HFFc6 (cell line): ENCODE measurements at places on chromosomes 12 and 14. TPM values are rescaled to one million over a fixed set of nuclear protein-coding genes. Genes with fewer than 3 reads are reported as not detected.

DNA sequence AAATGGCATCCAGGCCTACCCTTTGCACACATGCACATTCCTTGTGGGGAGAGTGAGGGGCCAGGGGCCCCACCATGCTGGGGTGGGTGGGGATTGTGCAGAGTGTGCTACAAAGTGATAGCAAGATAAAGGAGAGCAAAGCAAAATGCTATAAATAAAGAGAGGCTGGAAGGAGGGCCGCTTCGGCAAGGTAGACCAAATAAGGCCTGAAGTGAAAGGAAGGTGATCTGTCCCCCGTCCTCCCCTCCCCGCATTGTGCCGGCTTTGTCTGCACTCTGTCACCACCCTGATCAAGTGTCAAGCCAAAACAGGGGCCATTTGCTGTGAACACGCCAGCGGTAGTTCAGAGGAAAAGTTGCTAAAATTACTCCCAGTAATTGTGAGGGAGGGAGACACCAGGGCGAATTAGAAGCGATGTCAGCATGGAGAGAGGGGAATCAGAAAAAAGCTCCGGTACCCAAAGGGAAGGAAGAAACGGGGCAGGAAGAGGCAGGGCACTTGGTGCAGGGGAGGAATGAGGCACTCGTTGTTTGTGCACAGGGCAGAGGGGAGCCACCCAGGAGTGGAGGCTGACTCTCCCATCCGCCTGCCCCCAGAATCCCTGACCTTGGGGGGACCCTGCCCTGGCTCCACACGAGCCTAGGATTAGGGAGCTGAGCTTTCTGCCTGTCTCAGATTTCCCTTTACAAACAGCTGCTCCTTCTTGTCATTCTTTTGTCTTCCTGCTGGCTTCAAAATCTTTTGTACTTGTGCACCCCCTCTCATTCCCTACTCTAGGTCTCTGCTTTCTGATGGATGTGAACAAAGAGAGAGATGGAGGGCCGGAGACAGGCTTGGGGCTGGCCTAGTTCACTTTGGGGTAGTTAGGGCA lies 2.9 kb upstream of the MYH7 start:
- no peaks in the 10 kb centered on the region for H3K36me3 ChIP-seq
- H3K4me3 ChIP-seq: no peak overlapping the region
- DNase-seq: no peak
- peaks cover 44% of the 10 kb centered on the region for H3K27me3 ChIP-seq
- H3K27ac ChIP-seq: no peak overlapping the region

DNA sequence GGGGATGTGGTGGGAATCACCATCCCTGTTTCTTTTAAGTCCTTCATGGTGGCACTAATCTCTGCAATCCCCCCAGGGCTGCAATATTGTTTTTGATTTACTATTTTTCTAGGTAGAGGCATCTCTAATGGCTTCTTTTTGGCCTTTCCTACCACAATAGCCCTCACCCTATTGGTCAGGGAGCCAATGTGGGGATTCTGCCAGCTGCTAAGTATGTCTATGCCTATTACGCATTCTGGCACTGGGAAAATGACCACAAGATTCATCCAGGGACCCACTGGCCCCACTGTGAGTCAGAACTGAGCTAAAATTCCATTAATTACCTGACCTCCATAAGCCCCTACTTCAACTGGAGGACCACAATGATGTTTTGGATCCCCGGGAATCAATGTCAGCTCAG lies 15.9 kb upstream of the GLIPR1L2 start:
- H3K36me3 ChIP-seq: no peaks in the 10 kb centered on the region
- H3K27me3 ChIP-seq: peaks cover 3% of the 10 kb centered on the region
- no peak overlapping the region for H3K27ac ChIP-seq
- no peak for DNase-seq
- H3K4me1 ChIP-seq: 0 out of 2 replicates have a peak, but pooled peaks cover 4% of the 10 kb centered on the region

Gene CLEC9A
- total RNA-seq: not detected in 3 replicates

DNA sequence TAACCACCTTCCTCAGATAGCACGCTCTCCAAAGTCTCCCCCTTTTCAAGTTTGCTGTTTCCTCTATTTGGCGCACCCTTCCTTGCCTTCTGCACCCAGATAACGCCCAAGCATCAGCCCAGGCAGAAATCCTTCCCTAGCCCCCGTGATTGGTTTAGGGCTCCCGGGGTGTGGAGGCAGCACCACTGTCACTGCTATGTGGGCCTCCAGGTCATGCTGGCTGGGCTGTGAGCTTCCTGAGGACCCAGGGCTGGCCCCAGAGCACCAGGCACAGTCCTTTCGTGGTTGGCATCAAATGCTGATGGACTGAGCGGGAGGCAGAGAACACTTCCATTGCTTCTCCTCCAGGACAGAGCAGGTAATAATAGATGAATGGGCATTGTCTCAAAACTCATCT lies 311.4 kb downstream of the BCL11B start:
- peaks cover 2% of the 10 kb centered on the region; the same call in 1 of the 2 replicates for H3K36me3 ChIP-seq
- DNase-seq: no peak
- no peak overlapping the region for H3K27ac ChIP-seq
- H3K4me3 ChIP-seq: no peak overlapping the region
- peaks cover 9% of the 10 kb centered on the region for H3K27me3 ChIP-seq

DNA sequence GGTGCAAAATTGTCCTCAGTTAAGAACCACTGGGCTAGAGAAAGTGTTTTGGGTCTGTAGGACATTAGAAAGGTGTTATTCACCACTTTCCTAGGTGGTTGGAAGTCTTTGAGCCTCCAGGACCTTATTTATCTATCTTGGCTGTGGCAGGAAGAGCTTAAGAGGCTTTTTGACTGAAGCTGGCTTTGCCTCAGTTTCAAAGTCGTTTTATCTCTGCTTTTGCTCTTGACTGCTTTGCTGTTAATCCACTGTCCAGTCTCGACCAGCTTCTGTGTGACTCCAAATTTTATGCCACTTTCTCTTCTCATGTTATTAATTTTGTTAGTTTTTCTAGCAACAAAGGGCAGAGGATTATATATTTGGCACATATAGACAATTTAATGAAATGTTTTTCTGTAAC lies 60.3 kb downstream of the PPHLN1 start:
- DNase-seq: no peak
- no peaks in the 10 kb centered on the region for H3K27me3 ChIP-seq
- H3K4me1 ChIP-seq: no peaks in the 10 kb centered on the region
- H3K36me3 ChIP-seq: peaks cover 10% of the 10 kb centered on the region
- H3K4me3 ChIP-seq: no peak overlapping the region

Gene PLCZ1
- not detected in 3 replicates for total RNA-seq

- H3K4me3 ChIP-seq: no peak overlapping the region
- DNase-seq: no peak
- H3K27me3 ChIP-seq: peaks cover 2% of the 10 kb centered on the region; the same call in 1 of the 2 replicates
- no peaks in the 10 kb centered on the region for H3K36me3 ChIP-seq
- H3K27ac ChIP-seq: no peak overlapping the region
These were observed 182.3 kb downstream of the NPAS3 start for GRCh38 chr14:33120966-33121365.

GRCh38 chr12:80212938-80213645 lies 113.8 kb downstream of the OTOGL start:
- DNase-seq: no peak
- no peak overlapping the region for H3K27ac ChIP-seq

GRCh38 chr12:52506858-52507715 lies 13.1 kb downstream of the KRT5 start:
- H3K27ac ChIP-seq: no peak overlapping the region
- peaks cover 14% of the 10 kb centered on the region for H3K27me3 ChIP-seq
- H3K4me1 ChIP-seq: no peaks in the 10 kb centered on the region
- peak; percentile 46 for DNase-seq
- H3K36me3 ChIP-seq: no peaks in the 10 kb centered on the region
- no peak overlapping the region for H3K4me3 ChIP-seq

GRCh38 chr12:7047306-7047705 lies 13.2 kb upstream of the C1S start:
- DNase-seq: no peak
- H3K4me1 ChIP-seq: peaks cover 5% of the 10 kb centered on the region
- H3K27ac ChIP-seq: no peak overlapping the region

- H3K27me3 ChIP-seq: peaks cover 6% of the 10 kb centered on the region
- DNase-seq: peak; percentile 93
- peaks cover 40% of the 10 kb centered on the region for H3K36me3 ChIP-seq
- peaks cover 61% of the 10 kb centered on the region for H3K4me1 ChIP-seq
- peak overlapping the region; percentile 94 for H3K4me3 ChIP-seq
- peak overlapping the region; percentile 74 for H3K27ac ChIP-seq
These were observed 11.6 kb upstream of the CDH24 start for GRCh38 chr14:23068789-23069412.

GRCh38 chr12:11814374-11814773 lies 164.9 kb downstream of the ETV6 start:
- H3K36me3 ChIP-seq: no peaks in the 10 kb centered on the region
- H3K27ac ChIP-seq: peak overlapping the region; percentile 26; the same call in 1 of the 2 replicates
- no peaks in the 10 kb centered on the region for H3K27me3 ChIP-seq
- H3K4me3 ChIP-seq: no peak overlapping the region
- H3K4me1 ChIP-seq: peaks cover 26% of the 10 kb centered on the region
- peak; percentile 57 for DNase-seq

DNA sequence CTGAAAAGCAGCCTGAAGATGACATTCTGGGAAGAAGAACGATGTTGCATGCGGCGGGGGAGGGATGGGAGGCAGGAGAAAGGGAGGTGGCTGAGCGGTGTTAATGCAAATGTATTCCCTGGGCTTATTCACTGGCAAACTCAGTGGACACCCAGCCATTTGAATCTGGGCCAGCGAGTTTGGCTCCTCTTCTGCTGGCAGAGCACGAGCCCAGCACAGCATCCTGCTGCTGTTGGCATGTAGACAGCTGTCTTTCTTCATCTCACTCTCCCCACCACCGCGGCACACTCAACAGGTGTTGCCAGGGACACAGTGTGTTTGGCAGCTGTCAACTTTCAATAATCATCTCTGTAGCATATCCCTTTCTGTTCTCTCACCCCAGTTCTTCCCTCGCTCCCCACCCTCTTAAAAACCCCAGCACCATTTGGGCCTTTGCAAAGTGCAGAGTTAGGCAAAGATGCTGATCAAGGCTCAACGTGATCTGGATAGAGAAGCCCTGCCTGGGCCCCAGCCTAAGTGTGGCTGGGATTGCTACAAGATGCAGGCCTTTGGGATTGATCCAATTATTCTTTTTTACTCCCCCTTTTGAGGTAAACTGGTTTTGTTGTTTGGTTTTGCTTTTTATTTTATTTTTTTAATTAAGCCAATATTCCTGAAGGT lies 131.9 kb downstream of the EXOC5 start:
- no peak overlapping the region for H3K4me3 ChIP-seq
- no peak for DNase-seq
- no peaks in the 10 kb centered on the region; the same call in 1 of the 2 replicates for H3K27me3 ChIP-seq
- no peaks in the 10 kb centered on the region for H3K4me1 ChIP-seq
